Tibial nerve (tissue), 4 donors: ENCODE measurements at places on chromosomes 11 and 22. TPM values are rescaled to one million over a fixed set of nuclear protein-coding genes. Genes with fewer than 3 reads are reported as not detected.

DNA sequence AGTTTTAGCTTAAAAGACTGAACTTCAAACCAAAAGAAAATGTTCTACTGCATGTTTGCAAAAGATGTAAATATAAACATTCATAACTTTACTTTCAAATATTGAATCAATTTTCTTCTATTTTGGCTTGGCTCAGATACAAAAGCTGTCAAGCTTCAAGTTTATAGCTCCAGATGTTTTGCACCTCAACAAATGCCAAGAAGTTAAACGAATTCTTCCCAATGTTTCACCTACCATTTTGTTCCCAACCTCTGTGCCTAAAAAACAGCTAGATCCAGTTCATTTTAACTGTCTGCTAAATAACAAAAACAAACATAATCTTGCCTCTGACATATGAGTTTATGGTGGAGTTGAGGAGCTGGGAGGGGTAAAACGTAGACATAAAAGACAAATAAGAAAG lies 76.5 kb downstream of the RAB30 start:
- no peak for DNase-seq

GRCh38 chr11:47723041-47723440 lies 7.9 kb upstream of the AGBL2 start:
- DNase-seq: no peak

DNA sequence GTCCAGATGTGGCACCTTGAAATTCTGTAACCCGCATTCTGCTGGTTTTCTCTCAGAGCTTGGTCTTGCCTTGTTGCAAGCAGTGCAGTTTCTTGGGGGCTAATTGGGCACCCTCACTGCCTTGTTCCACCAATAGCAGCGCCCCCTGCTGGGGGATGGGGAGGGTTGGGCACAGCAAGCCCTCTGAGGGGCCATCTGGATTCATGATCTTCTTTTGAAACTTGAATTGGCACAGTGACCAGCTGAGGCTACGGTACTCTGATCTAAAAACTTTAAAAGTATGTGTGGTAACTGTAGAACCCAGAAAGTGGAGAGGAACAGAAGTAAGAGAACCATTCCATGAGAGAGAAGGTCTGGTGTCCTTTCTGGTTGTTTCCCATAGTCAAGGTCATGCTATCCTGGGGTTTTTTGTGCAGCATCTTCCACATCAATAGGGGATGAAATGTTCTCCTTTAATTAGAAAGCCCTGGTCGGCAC lies 64.2 kb downstream of the MED15 start:
- DNase-seq: no peak

DNA sequence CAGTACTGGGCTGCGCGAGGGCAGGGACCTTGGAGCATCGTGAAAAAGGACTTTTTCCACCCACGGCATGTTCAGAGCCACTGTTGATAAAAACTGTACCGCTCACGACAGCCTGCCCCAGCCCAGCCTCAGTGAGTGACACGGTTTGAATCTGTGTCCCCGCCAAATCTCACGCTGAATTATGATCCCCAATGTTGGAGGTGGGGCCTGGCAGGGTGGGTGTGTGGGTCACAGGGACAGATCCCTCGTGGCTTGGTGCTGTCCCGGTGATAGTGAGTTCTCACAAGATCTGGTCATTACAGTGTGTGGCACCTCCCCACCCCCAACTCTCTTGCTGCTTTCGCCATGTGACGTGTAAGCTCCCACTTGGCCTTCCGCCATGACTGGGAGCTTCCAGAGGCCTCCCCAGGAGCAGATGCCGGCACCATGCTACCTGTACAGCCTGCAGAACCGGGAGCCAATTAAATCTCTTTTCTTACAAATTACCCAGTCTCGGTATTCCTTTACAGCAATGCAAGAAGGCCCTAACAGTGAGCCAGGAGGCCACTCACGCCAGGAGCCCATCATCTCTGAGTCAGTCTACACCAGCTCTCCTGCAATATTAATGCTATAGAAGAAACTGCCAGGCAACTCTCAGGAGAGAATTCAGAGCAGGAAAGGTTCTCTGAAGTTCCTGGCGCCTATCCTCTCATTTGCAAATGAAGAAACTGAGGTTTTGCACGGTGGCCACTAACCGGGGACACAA lies 1.3 kb downstream of the TOLLIP start:
- DNase-seq: no peak

GRCh38 chr11:46677169-46677568 lies 23.2 kb downstream of the ARHGAP1 start:
- no peak for DNase-seq

GRCh38 chr11:66559142-66559865 lies 9.1 kb downstream of the CTSF start:
- no peak for DNase-seq

GRCh38 chr22:25219948-25220442 lies 556 bp downstream of the CRYBB2 start:
- no peak for DNase-seq

DNA sequence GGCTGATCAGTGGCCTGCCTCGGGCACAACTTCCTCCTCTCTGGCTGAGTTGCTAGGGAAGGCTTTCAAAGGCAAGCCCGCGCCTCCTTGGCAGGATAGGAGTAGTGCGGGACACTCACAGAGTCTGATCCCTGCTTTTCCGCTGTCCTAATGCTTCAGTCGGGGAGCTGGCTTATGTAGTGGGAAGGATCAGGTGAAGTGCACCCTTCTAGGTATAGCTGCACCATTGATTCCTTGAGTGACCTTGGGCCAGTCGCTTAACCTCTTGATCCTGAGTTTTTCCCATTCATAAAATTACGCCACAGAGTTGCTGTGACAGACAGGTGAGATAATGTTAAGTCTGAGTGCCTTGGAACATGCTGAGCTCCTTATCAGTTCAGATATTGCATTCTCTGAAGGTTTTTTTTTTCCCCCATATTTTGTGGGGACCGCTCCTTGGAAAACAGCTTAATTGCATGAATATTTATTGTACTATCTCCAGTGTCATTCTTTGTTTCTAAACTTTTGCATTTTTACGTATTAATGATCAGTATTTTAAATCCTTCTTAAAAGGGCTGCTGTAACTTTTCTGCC lies 961 bp downstream of the IPO7 start:
- peak; percentile 14 for DNase-seq

DNA sequence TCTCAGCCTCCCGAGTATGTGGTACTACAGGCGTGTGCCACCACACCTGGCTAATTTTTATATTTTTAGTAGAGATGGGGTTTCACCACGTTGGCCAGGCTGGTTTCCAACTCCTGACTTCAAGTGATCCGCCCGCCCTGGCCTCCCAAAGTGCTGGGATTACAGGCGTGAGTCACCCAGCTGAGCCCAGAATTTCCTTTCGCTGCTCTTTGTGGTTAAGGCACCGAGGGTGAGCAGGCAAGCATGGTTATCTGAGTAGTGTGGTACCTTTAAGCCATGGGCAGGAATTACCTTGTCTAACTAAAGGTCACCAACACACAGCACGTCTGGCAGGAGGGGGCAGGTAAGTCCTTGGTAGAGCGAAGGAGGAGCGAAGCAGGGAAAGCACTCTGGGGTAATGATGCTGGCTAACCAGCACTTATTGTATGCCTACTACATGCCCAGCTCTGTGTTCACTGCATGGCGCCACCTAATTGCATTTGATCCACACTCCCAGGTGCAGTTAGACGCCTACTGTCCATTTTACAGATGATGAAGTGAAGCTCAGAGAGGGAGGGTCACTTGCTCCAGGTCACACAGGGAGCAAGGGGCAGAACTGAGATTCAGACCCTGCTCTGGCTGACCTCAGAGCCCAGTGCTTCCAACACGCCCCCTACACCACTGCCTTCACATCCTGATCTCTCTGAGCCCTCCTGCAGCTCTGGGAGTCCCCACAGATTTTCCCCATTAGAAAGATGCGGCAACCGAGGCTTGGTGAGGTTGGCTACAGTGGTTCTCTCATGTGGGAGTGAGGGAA lies 45.7 kb downstream of the TRIOBP start:
- no peak for DNase-seq

DNA sequence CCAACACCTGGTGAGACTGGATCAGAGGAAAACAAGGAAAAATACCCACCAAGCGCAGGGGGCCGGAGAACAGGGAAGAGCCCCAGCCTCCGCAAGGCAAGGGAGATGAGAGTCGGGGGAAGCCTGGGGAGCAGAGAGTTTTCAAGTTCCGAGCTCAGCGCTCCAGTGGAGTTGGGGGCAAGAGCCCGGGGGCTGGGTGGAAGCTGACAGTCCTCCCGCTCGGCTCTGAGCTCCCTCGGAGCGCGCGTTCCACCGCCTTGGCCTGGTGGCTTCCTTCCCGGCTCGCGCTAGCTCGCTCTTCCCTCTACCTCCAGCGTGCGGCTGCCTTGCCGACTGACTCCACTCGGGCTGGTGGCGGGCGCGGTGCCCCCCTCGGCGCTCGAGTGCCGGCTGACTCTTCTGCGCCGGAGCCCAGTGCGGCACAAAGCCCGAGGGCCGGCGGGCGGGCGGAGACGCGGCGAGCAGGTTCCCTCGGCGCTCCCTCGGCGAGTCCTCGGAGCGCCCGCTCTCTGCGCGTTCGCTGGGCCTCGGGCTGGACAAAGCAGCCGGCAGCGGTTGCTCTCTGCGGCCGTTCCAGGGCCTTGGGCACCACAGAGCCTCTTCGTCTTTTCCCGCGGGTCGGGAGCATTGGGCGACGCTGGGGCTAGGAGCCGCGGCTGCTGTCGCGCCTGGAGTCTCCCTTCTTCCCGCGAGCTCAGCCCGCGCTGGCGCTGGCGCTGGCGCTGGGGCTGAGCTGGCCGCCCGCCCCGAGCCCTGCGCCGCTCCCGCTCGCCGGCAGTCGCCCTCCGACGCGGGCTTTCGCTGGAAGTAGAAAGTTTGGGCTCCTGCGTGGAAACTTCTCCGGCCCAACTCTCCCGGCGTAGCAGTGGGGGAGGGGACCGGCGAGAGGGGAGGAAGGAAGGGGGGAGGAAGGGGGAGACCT lies 1.0 kb downstream of the PAX6 start:
- DNase-seq: no peak

DNA sequence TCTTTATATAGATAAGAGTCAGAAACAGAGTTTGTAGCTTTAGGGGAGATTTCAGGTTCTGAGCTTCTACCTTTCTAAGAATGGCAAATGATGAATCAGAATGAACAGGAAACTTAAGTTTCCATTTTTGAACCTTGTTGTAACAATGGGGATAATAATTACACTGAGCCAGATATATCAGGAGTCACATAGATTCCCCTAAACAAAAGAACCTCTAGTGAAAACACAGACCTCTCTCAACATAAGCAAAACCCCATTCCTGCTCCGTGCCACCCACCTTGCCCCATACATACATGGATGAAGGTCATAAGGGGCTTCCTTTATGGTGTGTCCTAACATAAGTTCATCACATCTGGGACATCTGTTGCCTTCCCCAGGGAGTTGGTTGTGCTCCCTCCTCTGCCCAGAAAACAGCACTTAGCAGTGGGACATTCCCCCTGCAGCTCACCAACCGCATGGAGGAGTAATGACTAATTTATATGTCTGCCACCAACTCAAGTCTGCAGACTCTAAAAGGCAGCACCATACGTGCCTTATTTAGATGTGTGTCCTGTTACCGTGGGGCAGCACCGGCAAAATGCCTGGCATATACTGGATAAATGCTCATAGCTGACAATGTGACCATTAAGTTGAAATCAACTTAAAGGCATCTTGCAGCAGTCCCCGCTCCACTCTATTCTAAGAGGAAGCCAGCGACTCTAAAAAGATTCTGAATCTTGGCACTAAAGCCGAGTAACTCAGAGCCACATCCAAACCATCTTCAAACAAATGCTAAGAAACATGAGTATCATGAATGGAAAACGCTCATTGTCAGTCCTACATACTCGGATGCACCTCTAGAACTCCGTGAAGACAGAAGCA lies 8.0 kb downstream of the JAML start:
- no peak for DNase-seq

DNA sequence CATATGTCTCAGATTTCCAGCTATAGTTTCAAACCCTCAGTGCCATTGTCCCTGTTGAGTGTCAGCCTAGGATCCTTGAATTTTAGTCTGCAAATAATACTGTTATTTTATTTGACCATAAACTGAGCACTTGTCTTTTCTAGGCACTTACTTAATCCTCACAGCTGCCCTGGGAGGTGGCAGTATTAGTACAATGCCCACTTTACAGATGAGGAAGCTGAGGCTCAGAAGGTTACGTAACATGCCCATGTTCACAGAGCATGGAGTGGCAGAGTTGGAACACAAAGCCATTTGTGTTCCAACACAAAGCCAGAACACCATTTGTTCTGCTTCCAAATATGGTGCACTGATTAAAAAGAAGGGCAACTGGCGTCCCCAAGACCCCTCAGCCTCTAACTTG lies 38.2 kb upstream of the ALX4 start:
- no peak for DNase-seq

DNA sequence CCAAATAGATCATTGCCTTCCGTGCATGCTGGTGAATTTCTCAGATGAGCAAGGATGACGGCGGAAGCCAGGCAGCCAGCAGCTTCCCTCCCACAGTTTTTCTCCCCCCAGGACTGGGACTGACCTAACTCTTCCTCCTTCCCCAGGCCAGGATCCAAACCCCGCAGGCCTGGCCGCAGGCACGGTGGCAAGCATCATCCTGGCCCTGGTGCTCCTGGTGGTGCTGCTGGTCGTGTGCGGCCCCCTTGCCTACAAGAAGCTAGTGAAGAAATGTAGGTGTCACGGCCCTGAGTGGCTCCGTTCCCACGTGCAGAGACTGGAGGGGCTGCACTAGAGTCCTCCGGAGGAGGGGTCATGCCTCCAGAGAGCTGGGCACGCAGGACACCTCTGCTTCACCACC lies 20.5 kb downstream of the CD5 start:
- no peak for DNase-seq

DNA sequence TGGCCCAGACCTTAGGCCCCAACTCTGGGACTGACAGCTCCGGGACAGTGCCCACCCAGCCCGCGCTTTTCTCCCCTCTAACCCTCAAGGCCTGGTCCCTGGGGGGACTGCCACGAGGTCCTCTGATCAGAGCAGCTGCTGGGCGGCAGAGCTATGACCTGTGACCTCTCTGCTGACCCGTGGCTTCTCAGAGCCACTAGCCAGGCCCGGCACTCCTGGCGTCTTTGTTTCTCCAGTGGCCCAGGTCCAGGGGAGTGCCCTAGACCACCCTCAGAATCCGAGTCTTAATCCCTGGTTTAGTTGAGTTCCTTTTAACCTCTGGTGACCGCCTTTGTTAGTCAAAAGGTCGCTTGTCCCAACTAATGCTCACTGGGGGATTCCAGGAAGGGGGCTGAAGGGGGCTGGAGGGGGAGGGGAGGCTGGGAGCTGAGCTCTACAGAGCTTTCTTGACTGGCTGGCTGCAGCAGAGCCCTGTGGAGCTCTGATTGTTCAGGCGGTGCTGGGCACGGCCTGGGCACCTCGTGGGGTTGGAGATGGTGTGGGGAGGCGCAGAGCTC lies 1.2 kb downstream of the FBLN1 start:
- no peak for DNase-seq

Gene OTOG
- not detected for total RNA-seq

Gene APLNR
- 0.87 TPM for total RNA-seq

Gene NPAS4
- not detected for total RNA-seq

Gene POU2AF3
- total RNA-seq: 1.4 TPM

Gene SLC37A2
- total RNA-seq: 11.4 TPM

Gene TMA7B
- not detected for total RNA-seq

Gene MMP1
- total RNA-seq: not detected

Gene UPK3A
- total RNA-seq: not detected

Gene OR9G4
- not detected for total RNA-seq
